ENCODE measurements at places on chromosomes 2 and 18. TPM values are rescaled to one million over a fixed set of nuclear protein-coding genes. Genes with fewer than 3 reads are reported as not detected.
A peak's percentile ranks its signal among the peaks of the same experiment; 100 is the strongest.

GRCh38 chr2:210544831-210545230 lies 11.6 kb upstream of the CPS1 start:
- no peak for DNase-seq

- DNase-seq = no peak
Measured at GRCh38 chr2:134401789-134402188, 147.9 kb downstream of the MGAT5 start.

DNA sequence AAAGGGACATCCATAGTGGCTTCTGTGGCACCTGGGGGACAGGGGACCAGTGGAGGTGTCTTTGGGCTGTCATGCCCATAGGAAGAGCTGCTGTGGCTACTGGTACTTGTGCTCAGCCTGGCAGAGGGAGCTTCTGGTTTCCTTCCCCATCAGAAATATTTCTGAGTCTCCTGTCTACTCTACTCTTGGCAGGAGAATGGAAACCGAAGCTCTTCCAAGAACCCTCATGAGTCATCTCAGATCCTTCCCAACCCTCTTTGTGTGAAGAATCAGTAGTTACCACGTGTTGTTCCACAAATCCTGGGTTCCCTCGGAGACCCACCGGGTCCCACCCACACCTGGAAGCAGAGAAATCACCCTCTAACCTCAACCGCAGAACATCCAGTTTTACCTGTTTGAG lies 234.9 kb downstream of the FHOD3 start:
- peak; percentile 82 for DNase-seq

- DNase-seq = no peak
Measured at GRCh38 chr18:48186131-48186766, 222.9 kb downstream of the ZBTB7C start.

DNA sequence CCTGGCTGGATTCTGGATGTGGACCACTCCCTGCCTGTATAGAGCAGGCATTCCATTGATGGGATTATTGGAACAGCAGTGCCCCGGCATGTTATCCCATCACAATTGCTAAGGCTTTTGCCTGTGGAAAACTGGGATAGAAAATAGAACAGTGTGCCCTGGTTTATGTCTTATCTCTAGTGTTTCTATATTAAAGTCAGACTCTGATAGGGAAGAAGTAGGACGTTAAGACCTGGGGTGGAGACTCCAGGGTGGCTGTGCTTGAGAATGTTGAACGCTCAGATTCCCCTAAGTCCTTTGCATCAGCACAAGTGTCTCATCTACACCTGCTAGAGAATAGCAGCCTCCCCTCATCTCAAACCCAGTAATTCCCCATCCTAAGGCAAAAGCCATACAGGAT lies 10.8 kb upstream of the NETO1 start:
- no peak for DNase-seq

DNA sequence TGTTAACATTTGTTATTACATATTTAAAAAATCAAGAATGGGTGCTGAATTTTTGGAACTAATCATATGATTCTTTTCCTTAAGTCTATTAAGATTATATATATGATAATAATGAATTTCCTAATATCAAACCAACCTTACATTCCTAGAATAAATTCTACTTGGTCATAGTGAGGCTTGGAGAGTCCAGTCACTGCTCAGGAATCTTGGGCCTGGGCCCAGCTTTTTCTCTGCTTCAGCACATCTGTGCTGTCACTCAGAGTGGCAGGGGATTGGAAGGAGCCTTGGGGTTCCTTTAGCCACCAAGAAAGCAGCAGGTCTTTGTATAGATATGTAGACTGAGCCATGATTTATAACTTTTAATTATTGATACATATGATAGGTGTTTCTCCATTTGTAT lies 19.9 kb upstream of the ZAP70 start:
- no peak for DNase-seq

- DNase-seq = no peak
Measured at GRCh38 chr2:45275806-45276205, 266.6 kb upstream of the SIX2 start.

- DNase-seq = peak; percentile 44
Measured at GRCh38 chr2:141927536-141927935, 203.3 kb downstream of the LRP1B start.

- no peak for DNase-seq
Measured at GRCh38 chr2:97662386-97662894, 1.4 kb downstream of the ACTR1B start.

- DNase-seq = peak; percentile 22
Measured at GRCh38 chr2:24513281-24514071, 22.4 kb downstream of the NCOA1 start.

- DNase-seq = peak; percentile 27
Measured at GRCh38 chr2:231057590-231057989, 923 bp downstream of the PSMD1 start.

- DNase-seq = no peak
Measured at GRCh38 chr18:54967786-54968185, 8.5 kb upstream of the CCDC68 start.

DNA sequence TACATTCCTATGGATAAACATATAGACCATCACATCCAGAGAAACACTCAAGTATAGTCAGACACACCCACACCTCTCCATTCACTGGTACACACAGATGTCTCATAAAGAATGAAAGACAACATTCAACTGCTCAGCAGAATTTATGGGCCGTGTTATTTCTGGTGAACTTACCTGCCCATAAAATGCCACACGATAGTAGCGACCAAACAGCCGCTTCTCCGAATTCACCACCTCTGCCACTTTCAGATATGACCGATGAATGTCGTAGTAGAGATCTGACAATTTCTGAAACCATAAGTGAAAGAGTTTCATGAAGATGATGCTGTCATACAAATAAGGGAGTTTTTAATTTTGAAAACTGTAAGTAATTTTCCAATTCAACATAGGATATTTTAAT lies 70.7 kb upstream of the CCDC195 start:
- no peak for DNase-seq

DNA sequence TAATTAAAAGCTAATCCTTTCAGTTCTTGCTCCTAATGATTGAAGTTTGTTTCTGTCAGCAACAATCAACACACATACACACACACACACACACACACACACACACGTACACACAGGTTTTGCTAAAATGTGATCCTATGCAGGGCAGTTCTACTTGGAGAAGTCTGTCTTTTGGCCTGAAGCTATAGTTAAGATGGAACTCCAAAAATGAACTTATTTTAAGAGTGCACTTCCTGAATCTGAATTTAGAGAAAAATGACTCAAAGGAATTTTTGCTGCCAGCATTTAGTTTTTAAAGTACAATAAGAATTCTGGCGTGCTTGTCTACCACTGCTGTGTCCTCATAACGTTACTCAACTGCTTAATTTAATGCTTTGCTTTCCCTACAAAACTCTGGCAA lies 6.6 kb downstream of the GALNT5 start:
- DNase-seq = peak; percentile 45

GRCh38 chr2:215831296-215831913 lies 181.9 kb downstream of the MREG start:
- DNase-seq = peak; percentile 56

DNA sequence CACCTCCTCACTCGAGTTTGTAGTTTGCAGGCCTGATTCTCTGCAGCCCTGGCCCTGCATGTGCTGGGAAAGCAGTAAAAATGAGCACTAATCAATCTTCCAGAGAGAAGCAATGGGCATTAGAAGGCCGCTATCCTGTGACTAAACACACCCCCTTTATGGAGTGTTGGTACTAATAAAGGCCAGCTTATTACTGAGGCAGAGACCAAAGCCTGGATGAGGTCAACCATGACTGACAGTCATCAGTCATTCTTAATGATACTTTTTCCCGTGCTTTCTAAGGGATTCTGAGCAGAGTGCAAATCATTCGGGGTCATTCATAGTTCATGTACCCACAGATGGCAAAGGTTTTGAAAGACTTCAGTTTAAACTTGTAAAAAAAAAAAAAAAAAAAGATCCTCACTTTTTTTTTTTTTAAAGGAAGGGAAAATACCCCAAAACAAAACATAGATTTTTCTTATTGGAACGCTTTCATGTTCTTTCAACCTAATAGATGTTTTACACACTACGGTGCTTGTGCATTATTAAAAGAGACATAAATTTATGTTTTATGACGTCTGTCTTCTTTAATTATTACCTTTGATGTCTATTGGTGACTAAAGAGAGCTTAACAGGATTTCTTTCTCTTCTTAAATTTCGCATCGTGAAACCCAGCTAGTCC lies 13.2 kb downstream of the TSHZ1 start:
- peak; percentile 50 for DNase-seq

DNA sequence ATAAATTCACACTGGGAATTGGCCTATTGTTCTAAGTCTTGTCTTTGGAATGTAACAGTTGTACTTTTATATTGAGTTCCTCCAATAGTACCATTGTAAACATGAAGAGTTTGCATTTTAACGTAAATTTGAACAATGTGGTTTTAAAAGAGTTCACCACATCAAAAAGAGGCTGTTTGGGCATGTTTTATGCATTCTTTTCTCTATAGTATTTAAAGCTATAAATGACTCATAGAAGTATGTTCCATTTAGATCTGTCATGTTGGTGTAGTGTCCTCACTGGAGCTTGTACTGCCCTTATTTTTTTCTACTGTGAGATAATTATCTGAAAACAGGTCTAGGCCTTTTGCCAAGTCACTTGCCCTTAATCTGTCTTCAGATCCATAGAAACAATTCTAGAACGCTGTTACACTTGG lies 141.9 kb downstream of the RHBDD1 start:
- DNase-seq = peak; percentile 74

Gene LMAN2L
- total RNA-seq = 19.9 TPM

Gene HTR2B
- total RNA-seq = not detected

Gene PLGLB1
- 0.59 TPM for total RNA-seq

Gene SYT4
- not detected for total RNA-seq

Gene EFR3B
- 13.3 TPM for total RNA-seq

Gene CBLN2
- not detected for total RNA-seq

Gene NPPC
- 0.66 TPM for total RNA-seq

Gene CRYGA
- not detected for total RNA-seq

Gene GNAL
- 3.6 TPM for total RNA-seq

Gene MBD2
- total RNA-seq = 53.1 TPM

Gene MDH1B
- 1.9 TPM for total RNA-seq
